NCI-H345 (cell line): ENCODE measurements at places on chromosomes 5 and 9.

GRCh38 chr9:122336866-122337555, 33.8 kb upstream of the PTGS1 start:
- DNase-seq = no peak

GRCh38 chr9:20921362-20921761, 110.1 kb downstream of the HACD4 start:
- DNase-seq = no peak

- DNase-seq = no peak
These were observed 503.4 kb downstream of the PDE4D start for GRCh38 chr5:59390074-59390659.

DNA sequence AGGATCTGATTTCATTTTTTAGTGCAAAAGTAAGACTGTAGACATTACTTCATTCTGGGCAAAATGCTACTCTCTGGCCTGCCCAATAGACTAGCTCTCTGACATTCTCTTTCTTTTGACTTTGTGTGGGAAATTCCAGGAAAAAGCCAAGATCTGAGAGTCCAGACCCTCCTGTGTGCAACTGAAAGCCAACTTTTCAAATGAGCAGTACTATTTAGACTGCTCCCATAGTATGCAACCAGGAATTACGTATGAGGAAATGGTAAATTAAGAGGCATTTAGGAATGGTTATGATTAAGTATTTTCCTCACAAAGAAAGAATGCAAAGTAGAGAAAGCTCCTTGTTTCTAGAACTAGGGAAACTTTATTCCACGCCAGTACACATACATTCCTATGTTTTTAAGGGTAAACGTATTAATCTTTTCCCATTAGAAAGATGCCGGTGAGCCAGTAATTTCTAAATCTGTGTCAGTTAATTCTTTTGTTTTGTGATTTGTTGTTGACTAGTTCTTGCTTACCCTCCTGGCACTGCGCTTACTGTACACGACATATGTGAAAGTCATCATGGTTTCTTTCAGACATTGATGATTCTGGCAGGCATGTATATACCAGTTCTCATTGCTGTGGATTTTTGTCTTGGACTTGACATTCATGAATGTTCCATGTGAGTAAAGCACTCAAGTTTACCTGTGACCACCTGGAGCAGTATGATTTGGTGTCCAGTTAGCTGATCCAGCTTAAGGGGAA, 56.0 kb downstream of the AOPEP start:
- no peak for DNase-seq

GRCh38 chr5:72692231-72692637, 124.2 kb upstream of the TNPO1 start:
- DNase-seq = no peak

- peak; percentile 35 for DNase-seq
These were observed 16.3 kb upstream of the NPR2 start for GRCh38 chr9:35774907-35775635.

- no peak for DNase-seq
These were observed 24.6 kb upstream of the APBA1 start for GRCh38 chr9:69696802-69697201.

DNA sequence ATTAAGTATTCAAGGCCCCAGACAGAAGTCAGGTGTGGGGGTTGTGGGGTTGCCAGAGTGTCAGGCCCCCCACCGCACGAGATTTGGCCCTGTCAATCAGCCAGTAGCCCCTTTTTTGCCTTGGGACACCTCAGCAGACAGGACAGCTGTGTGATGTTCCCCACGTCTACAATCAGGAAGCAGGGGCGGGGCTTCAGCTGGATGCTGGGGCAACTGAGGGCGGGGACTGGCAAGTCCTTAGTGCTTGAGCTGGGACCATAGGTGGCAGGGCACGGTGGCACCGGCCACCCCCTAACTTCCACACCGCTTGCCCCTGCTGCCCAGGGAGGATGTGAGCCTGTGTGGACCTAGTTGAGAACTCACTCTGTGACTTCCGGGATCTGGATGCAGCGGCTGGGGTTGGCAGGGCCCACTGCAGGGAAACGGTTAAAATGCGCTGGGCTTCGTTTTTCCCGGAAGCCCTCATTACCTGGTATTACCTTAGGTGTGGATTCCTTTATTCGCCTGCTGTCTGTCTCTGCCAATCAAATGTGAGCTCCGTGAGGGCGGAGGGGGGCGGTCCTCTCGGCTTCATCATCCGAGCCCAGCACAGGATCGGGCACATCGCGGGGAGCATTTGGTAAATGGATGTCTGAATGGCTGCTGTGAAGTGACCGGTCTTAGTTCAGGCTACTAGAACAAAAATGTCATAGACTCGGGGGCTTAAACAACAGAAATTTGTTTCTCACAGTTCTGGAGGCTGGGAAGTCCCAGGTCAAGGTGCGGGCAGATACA, 7.5 kb upstream of the GTF3C5 start:
- no peak for DNase-seq

- no peak for DNase-seq
These were observed 32.2 kb downstream of the COX7C start for GRCh38 chr5:86649832-86650505.

DNA sequence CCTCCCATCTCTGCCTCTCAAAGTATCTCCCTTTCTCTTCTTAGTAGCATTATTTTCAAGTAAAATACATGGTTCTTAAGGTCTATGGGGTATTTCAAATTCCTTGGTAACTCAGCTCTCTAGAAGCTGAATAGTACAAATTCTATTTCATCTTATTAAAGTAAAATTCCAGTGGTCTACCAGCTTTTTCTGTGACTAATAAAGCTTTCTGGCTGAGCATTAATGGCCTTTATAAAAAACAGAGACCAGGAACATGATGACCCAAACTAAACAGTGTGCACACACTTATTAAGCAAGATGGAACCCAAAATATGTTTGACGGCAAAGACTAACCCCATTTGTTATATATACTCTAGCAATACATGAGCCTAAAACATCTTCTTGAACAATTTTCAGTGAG, 142.6 kb downstream of the OR2K2 start:
- DNase-seq = no peak
